ENCODE measurements at places on chromosomes 7 and 10.

GRCh38 chr10:128571745-128572144 is 445.5 kb upstream of the MKI67 start:
- no peak for DNase-seq

DNA sequence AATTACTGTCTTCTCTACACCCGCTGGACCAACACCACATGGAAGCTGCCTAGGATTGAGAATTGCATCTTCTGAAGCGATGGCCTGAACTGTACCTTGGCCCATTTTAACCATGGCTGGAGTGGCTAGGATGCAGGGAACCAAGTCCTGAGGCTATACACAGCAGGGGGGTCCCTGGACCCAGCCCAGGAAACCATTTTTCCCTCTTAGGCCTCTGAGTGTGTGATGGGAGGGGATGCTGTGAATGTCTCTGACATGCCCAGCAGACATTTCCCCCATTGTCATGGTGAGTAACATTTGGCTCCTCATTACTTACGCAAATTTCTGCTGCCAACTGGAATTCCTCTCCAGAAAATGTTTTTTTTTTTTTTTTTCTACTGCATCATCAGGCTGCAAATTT is 822.7 kb downstream of the PCDH15 start:
- DNase-seq, result no peak

DNA sequence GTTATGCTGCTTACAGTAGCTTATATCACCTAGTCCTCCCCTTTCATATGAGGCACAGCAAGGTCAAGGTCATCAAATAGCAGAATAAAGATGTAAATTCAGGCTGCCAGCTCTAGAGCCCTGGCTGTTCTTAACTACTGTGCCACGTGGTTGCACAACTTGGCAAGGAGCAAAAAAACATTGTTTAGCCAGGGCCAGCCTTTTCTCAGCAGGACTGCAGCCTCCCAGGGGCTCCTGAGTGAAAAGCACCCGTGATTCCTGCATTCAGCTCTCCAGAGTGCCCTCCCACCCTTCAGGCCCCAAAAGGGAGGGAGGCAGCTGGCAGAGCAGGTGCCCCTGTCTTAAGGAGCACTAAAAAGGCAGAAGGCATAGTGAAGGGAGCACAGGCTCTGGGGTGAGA is 31.8 kb upstream of the TM9SF3 start:
- DNase-seq, result no peak

GRCh38 chr7:28192786-28193585 is 12.4 kb upstream of the JAZF1 start:
- DNase-seq, result no peak

GRCh38 chr10:10010397-10010796 is 1007.3 kb upstream of the CELF2 start:
- DNase-seq, result no peak

DNA sequence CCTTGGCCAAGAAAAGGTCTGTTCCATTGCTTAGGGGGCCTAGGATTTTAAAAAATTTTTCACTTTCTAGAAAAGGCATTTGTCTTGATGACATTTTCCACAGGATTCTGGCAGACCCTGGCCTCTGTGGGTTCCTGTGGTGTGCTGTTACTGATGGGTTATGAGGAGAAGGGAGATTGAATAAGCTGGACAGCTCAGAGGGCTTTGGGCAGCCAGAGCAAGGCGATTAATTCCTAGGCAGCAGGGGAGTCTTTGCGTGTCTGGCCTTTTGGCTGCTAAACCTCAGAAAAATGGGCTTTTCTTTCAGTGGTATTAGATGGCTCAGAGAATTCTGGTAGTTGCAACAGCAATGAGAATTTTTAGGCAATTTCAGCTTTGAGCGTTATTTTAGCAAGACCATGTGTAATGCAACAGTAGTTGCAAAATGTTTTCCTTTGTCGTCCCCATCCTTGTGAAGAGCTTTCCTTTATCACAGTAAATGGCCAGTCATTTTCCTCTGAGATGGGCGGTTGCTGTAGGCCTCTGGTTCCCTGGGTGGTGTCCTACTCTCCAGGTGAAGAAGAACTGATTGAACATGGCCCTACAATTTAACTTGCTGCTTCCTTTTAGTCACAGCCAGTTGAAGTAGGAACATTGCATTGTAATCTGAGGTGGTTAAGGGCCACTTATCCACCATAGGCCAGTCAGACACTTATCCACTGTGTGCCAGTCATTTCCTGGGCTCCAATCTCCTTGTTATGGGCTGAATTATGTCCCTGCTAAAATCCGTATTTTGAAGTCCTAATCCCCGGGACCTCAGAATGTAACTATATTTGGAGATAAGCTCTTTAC is 43.2 kb downstream of the SH2D4B start:
- DNase-seq, result no peak

GRCh38 chr7:113209449-113210203 is 91.3 kb upstream of the SMIM30 start:
- DNase-seq, result no peak

DNA sequence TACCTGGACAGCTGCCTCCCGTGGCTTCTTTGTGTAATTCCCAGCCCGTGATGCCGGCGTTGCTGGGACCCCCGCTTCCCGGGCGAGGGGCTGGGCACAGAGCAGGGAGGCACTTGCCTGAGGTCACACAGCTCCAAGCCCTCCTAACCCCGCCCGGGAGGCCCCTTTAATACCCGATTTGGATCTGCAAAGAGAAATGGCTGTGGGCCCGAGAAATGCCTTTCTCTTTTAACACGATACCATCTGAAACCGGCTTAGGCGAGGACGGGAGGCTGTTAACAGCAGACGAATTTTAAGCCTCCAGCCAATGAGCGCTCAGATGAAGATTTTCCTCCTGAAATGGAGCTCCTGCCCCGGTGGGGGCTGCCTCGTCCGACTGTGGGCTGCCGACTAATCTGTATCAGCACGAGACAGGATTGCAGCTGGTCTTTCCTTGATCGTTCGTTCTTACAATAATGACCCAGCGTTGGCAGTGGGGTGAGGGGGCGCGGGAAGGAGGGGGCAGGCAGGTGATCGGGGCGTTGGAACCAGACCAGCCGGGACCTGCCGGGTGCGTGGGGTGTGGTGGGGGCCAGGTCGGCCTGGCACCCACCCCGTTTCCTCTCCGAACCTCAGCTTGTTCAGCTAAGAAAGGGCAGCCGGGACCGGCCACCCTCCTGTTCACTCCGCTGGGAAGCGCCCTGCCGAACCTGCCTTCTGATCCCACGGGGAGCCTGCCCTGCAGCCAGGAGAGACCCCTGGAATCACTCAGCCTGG is 36.2 kb upstream of the FOXL3 start:
- DNase-seq, result no peak

GRCh38 chr10:3778692-3779157 is 6.3 kb downstream of the KLF6 start:
- DNase-seq, result no peak
